ENCODE measurements at places on chromosomes 3 and 15. TPM values are rescaled to one million over a fixed set of nuclear protein-coding genes. Genes with fewer than 3 reads are reported as not detected.

DNA sequence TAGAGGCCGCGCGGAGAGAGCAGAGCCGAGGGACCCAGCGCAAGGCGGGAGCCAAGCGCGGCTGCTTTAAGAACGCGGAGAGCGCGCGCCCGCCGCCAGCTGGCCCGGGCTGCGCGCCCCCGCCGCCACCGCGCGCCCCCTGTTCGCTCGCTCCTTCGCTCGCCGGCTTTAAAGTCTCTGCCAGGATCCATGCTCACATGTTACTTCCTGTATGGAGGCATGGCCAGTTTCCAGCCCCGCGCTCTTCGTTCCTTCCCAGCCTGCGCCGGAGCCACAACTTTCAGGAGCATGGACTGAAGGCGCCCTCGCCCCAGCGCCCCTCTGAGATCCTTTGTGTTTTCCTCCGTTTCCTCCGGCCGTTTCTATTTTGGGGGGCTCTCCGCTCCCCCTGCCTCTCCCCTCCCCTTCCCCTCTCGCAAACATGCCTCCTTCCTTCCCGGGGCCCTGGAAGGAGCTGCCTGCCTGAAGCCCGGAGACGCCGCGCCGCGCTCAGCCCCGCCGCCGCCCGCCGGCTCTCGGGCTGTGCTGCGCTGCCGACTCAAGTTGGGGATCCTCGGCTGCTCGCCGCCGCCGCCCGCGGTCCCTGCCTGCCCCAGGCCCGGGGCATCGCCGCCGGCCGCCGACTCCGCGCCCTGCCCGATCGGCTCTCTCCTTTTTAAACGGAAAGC is at the start of gene PTPRG:
Gene PTPRG, plus strand, starts transcription at position 198 of the 668 bp plus-strand sequence. CDS start 717 bp downstream, outside the sequence.
- peak; percentile 95 for DNase-seq

- no peak for DNase-seq
These were observed 14.5 kb downstream of the PLXNB1 start for GRCh38 chr3:48415251-48415953.

DNA sequence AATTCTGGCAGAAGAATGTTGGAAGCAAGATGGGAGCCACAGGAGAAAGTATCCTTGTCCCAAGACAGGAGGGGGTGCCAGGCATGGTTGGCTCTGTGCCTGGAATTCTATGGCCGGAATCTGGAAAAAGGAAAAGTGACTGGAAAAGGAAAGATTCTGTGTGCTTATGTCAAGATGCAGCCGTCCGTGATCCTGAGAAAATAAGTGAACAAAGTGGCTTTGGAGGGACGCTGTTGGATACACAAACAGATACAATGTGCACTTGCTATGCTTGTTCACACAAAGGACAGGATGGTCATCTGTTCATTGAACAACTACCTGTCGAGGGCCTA is 28.5 kb upstream of the MUC20 start:
- DNase-seq: no peak

DNA sequence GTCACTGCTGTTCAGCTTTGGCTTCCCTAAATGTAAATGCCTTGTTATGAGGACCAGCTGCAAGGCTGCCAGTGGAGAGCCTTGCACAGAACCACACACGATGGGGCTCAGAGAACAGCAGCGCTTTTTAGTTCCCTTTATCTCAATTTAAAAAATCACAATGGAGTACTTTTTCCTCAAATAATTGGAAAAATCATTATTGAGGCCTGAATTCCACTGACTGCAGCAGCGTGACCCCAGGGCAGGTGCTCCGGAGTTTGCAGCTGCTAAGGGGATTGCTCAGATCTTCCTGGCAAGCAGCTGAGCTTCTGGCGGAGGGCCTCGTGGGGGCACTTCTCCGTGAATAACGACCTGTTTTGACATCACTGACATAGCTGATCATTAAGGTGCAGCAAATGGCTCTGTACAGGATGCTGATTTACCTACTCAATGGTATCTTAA is 245.6 kb upstream of the TRIM42 start:
- DNase-seq: peak; percentile 12

The TRIP4 gene
- 7.0 TPM for total RNA-seq
